ENCODE measurements at places on chromosomes 3 and 15. TPM values are rescaled to one million over a fixed set of nuclear protein-coding genes. Genes with fewer than 3 reads are reported as not detected.

The CCDC39 gene
- polyA plus RNA-seq = not detected

GRCh38 chr3:18079739-18080138 lies 337.3 kb upstream of the TBC1D5 start:
- DNase-seq = no peak

The ADCY5 gene
- polyA plus RNA-seq = 0.06 TPM

DNA sequence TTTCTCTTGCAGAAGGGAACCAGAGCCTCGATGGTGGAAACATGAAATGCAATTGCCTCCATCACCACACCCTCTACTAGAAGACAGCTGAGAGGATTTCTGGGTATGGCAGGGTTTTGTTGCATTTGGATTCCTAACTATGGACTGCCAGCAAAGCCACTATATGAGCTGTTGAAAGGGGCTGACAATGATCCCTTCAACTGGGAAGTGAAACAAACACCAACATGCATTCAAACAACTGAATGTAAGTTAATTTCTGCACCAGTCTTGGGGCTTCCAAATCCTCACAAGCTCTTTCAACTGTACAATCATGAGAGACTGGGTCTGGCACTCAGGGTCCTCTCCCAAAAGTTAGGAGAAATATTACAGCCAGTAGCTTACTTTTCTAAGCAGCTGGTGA lies 116.7 kb upstream of the PLCL2 start:
- no peak for DNase-seq

- no peak for DNase-seq
These were observed 6.6 kb downstream of the POLR2H start for GRCh38 chr3:184368116-184368515.

The CPLX3 gene
- polyA plus RNA-seq = not detected

The KLHDC8B gene
- 16.9 TPM for polyA plus RNA-seq

The ZKSCAN7 gene
- polyA plus RNA-seq = 0.88 TPM

DNA sequence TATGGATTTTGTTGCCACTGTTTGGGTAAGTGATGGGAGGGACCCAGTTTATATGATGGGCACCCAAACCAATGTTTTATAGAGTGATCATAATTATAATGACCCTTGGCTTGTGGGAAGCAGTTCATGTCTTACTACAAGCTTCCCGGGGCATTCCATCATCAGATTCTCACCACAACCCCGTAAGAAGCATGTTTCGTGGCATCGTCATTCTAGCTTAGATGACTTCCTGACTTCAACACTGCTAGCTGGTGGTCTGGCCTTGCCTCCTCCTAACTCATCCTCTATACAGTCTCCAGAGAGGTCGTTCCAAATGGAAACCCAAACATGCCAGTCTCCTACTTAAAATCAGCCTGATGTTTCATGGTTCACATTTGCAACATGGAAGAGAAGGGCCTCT lies 226.9 kb downstream of the ADAMTS9 start:
- DNase-seq = no peak

The LMAN1L gene
- polyA plus RNA-seq = not detected

DNA sequence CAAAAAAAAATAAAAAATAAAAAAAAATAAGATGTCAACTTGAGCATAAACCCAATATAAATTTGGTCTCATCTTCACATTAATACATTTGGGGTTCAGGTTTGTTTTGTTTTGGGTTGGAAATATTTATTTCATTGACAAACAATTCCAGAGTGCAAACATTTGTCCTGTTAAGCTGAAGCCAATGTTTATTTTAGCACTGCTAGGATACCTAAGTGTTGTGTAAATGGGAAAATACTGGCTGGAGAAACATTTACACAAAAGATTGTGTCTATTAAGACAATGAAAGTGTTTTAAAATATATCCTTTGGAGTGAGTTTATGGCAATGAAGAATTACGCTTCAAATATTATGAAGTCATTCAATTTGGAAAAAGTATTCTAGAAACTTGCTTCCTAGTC lies 91.1 kb downstream of the MEIS2 start:
- DNase-seq = no peak

DNA sequence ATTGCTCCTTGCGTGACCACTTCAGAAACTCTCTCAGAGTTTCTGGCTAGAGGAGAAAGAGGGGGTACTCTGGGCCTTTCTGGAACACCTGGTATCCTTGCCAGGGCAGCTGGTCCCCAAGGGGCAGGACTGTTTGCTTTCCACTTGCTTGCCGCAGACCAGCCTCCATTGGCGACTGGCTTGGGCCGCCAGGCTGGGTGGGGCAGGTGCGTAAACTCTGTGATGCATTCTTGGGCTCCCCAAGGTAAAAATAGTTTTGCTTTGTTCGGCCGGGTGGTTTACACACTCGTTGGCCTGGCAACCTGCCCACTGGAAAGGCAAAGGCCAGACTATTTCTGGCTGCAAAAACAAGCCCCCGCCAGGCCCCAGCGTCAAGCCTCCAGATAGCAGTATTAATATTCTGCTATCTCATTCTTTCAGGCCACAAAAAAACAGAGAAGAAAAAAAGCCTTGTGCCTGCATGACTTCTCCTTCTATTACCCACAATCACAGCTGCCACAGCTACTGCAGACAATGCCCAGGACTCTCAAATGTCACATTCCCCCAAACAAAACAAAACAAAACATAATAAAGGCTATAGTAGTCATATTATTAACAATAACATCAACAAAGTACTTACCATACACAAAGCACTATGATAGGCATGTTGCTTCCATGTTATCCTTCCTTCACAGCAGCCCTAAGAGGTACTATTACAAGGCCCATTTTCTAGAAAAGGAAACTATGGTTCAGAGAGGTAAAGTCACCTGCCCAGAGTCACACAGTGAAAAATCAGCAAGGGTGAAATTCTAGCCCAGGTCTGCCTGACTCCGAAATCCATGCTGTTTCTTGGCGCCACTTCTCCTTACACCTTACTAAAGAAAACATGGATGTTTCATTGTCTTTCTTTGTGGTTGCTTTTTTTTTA lies 14.0 kb upstream of the SSUH2 start:
- no peak for DNase-seq

DNA sequence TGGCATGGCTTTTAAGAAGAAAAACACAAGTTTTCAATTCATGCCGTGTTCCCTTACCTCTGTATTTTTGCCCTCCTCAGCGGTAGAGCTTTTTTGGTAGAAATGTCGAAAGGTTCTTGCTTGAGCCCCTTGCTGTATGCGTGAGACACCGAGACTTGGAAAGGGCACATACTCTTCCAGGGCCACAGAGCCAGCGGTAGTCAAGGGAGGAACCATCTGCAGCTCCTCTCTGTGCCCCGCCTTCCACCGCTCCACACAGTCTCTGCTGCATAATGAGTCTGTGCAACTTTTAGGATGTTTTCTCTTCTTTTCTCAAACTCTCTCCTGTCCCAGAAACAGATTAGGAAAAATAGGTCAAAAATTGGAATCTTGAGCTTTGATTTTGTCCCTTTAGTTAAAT lies 77.5 kb downstream of the LPP start:
- no peak for DNase-seq

The CYP1A2 gene
- not detected for polyA plus RNA-seq

The DLL4 gene
- not detected for polyA plus RNA-seq

The EID1 gene
- 105 TPM for polyA plus RNA-seq

The CLDN1 gene
- 8.6 TPM for polyA plus RNA-seq

DNA sequence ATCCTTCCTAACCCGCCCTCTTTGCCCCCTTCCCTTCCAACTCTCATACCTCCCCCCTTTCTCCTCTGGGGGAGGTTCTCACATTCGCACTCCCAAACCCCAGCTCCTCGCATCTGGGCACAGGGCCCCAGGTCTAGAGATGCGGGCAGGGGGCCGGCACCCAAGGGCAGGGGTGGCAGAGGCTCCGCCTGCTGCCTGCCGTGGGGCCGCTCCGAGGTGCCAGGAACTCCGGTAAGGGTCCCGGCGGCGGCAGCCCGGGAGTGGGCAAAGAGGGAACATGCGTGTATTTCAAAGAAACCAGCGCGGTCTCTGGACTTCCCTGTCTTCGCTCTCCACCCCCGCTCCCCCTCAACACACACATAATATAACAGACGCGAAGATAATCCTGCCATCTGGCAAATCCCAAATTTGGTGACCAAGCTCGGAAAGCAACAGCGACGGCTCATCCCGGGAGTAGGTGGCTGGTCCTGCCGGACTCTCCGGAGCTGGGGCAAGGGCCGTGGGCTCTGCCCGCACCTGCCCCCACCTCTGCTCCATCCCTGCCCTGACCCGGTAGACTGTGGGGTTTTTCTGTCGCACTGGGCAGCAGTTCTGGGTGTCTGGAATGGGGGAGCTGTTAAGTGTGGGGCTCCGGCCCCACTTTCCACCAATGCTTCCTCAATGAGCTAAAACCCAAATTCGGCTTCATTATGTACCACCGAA lies 31.0 kb downstream of the NR2F2 start:
- no peak for DNase-seq

DNA sequence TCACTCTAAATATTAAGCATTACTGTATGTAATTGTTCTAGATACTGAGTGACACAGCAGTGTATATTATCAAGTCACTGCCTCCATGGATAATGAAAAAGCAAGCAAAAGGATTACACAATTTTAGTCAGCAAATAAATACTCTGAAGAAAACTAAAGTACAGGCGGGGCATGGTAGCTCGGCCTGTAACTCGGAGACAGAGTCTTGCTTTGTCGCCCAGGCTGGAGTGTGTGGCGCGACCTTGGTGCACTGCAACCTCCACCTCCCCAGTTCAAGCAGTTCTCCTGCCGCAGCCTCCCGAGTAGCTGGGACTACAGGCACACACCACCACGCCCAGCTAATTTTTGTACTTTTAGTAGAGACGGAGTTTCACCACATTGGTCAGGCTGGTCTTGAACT lies 32.7 kb downstream of the RBM6 start:
- no peak for DNase-seq

DNA sequence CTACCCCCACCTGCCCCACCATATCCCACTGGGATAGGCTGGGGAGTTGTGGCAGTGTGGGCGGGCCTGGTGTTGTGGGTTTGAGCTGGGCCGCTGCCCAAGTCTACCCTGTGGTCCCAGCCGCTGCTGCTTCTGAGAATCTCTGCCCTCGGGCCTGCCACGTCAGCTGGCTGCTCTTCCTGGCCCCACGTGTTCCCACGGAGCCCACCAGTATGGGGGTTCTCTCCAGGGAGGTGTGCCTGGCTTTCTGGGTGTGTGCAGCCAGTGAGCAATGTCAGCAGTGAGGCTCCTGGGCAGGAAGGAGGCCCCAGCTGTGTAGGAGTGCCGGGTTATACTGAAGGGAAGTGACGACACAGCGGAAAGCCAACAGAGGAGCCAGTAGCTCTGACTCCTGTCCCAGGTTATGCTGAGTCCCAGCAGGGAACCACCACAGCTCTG lies 10.5 kb downstream of the GNAI2 start:
- peak; percentile 99 for DNase-seq

DNA sequence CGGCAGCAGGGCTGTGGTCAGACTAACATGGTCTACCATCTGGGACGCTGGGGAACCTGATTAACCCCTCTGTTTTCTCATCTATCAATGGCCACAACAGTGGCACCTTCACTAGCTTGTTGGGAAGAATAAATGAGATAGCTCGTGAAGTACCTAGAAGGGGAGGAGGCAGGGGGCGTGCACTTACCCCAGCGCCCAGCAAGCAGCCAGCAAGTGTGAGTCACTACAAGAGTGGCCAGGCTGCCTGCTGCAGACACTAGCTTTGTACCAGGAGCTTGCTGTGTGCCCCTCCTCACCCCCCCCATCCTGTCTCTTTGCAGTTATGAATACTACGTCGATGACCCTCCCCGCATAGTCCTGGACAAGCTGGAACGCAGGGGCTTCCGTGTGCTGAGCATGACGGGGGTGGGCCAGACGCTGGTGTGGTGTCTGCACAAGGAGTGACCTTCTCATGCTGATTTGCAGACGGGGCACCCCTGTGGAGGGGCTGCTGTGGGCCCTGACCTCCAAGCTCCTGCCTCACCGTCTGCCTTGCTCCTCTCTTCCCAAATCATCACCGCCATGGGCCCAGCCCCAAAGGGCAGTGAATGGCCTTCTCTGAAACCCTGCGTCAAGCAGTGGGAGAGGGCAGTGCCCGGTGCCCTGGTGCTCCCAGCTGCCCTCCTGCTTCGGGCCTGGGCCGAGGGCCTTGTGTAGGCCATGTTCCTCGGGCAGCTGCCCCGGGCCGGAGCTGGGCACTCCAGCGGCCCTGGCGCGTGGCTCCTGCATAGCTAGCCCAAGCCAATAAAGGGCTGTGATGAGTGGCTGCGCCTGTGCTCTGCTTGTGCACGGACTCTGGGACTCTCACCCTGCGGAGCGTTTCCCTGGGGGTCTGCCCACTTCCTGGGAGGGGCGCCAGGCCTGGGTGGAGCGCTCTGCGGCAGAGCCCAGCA lies 2.6 kb upstream of the C15orf62 start:
- DNase-seq = no peak

The KAT2B gene
- polyA plus RNA-seq = 3.4 TPM

The LDHAL6B gene
- polyA plus RNA-seq = not detected

- DNase-seq = peak; percentile 32
These were observed 557 bp downstream of the TFG start for GRCh38 chr3:100709842-100710260.

The CYP11A1 gene
- polyA plus RNA-seq = not detected

GRCh38 chr3:174002543-174002942 lies 605.0 kb downstream of the NLGN1 start:
- DNase-seq = no peak

The OSTN gene
- polyA plus RNA-seq = not detected

GRCh38 chr3:185733980-185734724 lies 90.7 kb downstream of the IGF2BP2 start:
- DNase-seq = peak; percentile 80

The IMPG2 gene
- polyA plus RNA-seq = 0.05 TPM
